ENCODE measurements at places on chromosomes 3 and 15. TPM values are rescaled to one million over a fixed set of nuclear protein-coding genes. Genes with fewer than 3 reads are reported as not detected.

SEMA3B gene
- total RNA-seq: 32.9 TPM

HRH1 gene
- total RNA-seq: 9.3 TPM

SPATA12 gene
- total RNA-seq: not detected

GRCh38 chr3:76400141-76400540 is 614.8 kb upstream of the ZNF717 start:
- DNase-seq: no peak

DNA sequence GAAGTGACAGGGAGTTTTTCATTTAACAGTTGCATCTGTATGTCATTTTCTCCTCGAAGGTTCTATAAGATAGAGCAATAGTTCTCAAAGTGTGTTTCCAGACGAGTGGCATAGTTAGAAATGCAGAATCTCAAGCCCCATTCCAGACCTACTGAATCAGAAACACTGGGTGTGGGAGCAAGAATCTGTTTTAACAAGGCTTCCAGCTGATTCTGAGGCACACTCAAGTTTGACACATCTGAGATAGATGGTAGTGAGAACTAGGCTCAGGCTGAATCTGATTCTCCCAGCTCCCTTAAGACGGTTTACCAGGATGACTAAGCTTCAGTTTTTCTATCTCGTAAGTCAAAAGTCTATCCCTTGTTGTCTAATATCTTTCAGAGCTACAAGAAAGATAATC is 159.8 kb upstream of the NUDT16 start:
- DNase-seq: no peak

DNA sequence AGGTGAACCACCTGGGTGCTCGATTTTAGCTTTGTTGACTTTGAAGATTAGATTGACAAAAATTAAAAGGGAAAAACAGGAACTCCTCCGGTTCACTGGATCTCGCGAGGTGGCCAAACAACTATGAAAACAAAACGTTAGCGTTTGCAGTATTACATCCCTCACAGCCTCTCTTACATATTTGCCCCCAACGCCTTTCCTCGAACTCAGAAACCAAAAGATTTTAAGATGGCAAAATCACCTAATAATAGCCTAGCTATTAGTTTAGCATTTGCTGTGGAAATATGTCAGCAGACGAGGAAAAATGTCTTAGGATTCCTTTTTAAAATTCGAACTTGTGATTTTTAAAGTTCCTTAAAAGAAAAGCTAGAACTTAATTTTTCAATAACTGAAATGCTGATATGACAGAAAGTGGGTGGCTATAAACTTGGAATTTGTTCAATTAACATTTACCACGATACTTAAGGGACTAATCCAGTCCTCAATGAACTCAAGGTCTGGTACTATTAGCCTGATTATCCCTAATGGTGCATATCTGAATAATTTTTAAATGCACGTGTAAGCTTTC is 491 bp upstream of the SENP7 start:
- no peak for DNase-seq

DNA sequence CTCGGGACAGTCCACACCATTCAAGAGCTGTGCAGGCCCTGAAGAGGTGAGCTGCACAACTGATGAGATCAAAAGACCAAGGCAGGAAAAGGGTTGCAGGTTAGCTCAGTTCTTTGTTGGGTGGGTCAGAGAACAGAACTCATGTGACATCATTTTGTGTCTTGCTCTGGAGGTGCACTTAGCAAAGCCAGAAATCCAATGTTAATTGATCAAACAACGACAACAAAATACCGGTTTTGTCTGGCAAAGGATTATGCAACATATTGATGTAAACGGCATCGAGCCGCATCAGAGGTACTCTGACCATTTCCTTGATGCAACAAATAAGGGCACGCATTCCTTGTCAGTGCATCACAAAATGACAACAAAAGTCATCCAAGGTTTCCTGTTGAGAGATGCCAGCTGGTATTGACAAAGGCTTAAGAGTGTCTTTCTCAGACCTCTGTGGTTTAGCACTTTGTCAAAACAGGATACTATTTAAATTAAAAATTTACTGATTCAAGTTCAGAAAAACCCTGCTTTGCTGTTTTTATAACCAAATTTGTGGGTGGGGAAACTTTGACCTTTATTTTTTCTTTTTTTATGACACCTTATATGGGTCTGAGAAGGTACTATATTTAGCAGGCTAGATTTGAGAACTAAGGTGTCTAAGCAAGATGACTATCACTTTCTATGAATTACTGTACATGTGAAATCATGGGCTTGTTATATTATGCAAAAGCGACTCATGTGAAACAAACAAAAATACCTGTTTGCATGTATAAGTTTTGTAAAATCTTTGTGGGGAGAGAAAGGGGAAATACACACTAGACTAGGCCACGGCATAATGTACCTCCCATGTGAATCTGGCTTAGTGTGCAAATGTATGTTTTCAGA is 496.1 kb downstream of the FOXP1 start:
- no peak for DNase-seq

DNA sequence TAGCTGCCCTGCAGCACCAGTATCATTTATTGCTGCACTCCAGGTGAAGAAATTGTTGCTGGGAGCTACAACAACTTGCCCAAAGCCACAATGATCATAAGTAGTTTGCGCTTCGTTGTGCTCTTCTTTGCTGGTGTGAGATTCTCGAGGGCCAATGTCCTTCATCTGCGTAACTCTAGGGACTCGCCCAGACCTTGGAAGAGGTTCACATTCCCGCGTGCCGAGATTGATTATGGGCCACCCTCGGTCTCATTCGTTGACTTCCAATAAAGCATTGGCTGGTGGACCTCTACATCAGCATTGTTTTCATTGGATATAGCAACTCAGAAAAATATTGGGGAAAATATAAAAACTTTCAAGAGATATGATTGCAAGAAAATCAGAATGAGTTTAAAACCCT is 423 bp upstream of the PHLDB2 start:
- no peak for DNase-seq

DNA sequence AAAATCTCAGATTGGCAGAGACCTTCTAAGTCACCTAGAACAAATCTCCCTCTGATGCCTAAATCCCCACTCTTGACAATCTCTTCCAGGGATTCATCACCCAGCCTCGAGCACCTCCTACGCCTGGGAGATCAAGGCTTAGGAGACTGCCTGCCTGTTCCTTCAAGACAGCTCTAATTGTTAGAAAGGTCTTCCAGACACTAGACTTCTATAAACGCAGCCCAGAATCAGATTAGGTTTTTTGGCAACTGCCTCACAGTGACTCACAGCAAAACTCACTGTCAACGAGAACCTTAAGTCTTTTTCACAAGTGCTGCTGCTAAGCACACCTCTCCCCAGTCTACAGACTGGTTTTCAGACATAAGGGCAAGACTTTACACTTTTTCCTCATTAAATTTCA is 23.1 kb downstream of the SRGAP3 start:
- DNase-seq: no peak
